D341Med (cell line): ENCODE measurements at places on chromosomes 5 and 9.
A peak's percentile ranks its signal among the peaks of the same experiment; 100 is the strongest.

- no peak for DNase-seq
Observed at GRCh38 chr5:52808316-52808901, 20.7 kb downstream of the ITGA1 start.

DNA sequence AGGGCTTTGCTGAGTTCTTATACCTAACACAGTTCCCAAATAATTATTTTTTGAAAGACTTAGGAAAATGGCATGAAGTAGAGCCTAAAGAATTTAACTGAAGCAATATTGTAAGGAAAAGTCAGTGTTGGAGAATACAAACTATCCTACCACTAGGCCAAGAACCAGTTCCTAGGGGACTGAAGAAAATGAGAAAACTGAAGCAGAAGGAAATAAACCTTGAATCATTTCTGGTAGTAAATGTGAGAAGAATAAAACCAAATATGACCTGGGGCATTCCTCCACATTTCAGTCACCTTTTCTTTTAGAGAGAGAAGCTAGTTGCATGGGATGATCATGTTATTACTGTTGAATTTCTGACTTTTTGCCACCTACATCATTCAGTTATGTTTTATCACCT lies 1393.9 kb upstream of the C9orf72 start:
- DNase-seq, result no peak

DNA sequence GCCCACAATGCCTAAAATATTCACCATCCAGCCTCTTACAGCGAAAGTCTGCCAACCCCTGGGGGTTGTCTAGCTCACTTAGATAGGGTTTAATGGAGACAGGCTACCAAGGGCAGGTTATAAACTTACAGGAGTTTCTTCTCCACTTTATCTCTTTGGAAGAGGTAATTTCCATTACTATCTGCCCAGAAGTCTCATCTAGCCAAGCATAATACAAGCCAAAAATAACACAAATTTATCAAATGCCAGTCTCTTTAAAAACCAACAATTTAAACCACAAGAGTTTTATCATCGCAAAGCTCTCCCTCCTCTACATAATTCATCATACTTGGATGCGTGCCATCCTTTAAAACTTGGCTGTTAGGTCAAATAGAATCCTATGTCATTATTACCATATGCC lies 6.2 kb downstream of the RBM22 start:
- DNase-seq, result no peak

DNA sequence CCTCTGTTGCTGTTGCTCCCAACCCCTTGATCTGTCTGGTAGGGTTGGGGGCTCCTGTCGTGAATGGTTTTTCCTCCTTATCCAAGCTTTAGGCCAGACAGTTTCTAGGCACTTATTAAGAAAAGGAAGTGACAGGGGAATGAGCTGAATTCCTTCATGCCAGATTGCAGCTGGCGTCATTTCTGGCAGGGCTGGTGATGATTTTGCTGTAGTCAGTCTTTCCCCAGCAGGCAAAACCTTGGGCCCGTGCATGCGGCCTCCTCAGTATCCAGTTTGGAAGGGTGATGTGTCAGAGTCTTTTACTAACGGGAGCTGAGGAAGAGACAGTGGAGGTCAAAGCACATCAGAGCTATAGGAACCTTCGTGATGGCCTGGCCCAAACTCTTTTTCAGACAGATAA lies 58.8 kb downstream of the COL27A1 start:
- no peak for DNase-seq

DNA sequence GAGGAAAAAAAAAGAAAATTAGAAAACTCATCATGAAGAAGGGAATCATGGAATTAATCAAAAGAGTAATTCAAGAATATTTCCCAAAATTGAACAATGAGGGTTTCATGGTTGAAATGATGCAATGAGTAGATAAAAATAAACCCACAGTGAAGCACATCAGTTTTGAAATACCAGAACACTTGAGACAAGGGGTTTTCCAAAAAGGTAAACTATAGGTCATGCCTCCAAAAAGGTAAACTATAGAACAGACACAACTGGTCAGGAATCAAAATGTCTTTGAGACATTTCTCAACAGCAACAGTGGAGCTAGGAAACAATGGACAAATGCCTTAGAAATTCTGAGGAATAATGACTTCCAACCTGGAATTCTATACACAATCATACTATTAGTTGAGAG lies 60.2 kb upstream of the PCSK5 start:
- DNase-seq, result no peak

DNA sequence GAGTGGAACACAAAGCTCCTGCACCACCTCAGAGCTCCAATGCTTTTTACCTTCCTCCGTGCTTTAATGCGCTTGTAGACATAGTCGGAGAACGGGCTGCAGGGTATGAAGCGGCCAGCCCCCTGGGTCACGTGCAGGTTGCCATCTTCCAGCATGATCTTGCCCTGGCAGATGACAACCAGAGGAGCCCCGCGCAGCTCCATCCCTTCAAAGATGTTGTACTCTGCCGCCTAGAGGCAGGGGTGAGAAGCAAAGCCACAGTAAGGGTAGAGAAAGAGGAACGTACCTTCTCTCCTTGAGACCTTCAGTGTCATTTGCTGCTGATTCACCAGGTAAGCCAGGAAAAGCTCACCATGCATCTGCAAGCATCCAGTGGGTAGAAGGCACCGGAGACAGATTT lies 112.3 kb downstream of the DPYSL3 start:
- DNase-seq, result no peak

GRCh38 chr5:16853518-16853917 lies 82.6 kb downstream of the MYO10 start:
- peak; percentile 33 for DNase-seq

GRCh38 chr9:78252616-78253015 lies 16.7 kb downstream of the CEP78 start:
- DNase-seq, result no peak

DNA sequence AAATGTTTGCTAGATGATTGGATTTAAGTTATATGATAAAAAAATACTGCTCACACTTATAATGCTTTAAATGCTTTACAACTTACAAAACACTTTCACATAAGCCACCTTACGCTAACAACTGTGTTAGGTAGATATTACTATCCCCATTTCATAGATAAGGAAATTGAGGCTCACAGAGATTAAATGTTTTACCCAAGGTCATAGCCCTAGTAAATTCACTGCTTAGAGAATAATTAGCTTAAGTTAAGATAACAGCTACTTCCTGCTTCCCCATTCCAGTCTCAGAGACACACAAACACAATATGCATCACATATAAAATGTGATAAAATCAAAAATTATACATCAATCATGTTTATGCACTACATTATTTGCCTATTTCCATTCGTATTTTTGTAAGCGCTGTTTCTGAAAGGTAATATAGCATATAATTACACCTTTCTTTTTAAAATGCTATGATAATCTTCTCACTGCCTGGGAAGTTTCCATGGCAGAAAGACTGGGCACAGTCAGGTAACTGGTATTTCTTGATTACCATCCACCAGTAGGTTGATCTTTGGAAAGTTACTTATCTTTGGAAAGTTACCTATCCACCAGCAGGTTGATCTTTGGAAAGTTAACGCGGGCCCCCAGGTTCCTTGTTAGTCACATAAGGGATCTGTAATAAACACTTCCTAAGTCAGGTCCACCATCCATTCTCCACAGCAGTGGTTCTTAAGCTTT lies 101.1 kb downstream of the NFIB start:
- no peak for DNase-seq

GRCh38 chr5:138544181-138545134 lies 1.4 kb upstream of the ETF1 start:
- no peak for DNase-seq

DNA sequence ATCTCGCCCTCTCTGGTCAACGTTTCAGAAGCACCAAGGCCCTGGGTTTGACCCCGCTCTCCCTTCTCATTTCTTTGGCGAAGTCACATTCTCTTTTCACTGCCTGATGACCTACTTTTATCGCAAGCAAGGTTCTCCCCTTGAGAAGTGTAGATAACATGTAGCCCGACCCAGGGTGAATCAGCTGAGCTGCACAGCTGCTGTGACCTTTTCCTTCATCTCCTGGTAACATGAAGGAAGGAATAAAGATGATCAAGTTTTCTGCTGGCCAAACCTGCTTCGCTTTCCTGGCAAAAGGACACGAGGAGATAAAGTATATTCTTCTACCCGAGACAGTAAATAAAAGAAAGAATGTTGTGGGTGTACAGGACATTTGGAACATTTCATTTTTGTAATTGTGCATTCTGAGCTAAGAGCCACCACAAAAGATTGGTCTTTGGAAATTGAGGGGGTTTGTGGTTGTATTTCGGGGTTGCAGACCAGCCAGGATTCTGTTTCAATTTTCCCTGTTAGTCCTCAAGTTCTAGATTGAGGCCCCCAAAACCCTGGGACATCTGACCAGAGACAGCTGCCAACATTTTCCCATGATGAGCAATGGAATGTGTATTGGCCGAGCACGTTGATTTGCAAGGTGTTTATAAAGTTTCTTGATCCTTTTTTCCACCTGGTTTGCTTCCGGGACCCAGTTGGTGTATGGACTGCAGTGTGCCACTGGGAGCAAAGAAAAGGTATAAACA lies 155.1 kb upstream of the ZNF462 start:
- no peak for DNase-seq

- no peak for DNase-seq
Observed at GRCh38 chr5:117889596-117889995, 1098.8 kb downstream of the DTWD2 start.

DNA sequence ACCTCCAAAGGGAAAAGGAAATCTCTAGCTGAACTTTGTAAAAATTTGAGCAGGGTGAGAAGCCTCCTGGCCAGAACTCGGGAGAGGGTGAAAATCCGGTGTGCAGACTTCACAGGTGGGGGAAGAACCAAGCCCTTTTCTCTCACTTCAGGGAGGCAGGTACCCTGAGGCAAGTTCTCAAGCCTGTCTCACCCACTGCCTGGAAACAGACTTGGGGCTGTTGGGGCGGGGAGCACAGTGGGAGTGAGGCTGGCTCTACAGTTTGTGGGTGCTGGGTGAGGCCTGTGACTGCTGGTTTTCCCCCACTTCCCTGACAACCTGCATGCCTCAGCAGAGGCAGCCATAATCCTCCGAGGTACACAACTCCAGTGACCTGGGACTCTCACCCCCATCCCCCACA lies 187.1 kb downstream of the KIF4B start:
- DNase-seq, result no peak

DNA sequence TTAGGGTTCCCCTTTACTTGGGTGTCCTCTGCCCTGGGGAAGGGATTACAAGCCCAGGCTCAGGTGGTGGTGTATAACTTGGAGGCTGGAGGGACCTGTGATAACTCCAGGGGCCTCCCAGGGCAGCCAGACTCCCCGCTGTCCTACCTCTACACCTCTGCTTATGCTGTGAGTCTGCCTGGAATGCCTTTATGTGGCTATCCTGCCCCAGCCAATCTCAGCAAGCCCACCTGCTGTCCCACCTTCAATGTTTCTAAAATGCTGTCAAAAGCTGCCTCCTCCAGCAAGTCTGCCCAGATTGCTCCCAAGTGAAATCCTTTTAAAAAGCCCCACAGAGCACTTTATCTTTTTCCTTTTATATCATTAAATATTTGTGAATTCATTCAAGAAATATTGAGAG lies 39.3 kb downstream of the DAB2IP start:
- DNase-seq, result no peak

GRCh38 chr9:106675780-106676179 lies 187.2 kb upstream of the ZNF462 start:
- DNase-seq, result no peak

DNA sequence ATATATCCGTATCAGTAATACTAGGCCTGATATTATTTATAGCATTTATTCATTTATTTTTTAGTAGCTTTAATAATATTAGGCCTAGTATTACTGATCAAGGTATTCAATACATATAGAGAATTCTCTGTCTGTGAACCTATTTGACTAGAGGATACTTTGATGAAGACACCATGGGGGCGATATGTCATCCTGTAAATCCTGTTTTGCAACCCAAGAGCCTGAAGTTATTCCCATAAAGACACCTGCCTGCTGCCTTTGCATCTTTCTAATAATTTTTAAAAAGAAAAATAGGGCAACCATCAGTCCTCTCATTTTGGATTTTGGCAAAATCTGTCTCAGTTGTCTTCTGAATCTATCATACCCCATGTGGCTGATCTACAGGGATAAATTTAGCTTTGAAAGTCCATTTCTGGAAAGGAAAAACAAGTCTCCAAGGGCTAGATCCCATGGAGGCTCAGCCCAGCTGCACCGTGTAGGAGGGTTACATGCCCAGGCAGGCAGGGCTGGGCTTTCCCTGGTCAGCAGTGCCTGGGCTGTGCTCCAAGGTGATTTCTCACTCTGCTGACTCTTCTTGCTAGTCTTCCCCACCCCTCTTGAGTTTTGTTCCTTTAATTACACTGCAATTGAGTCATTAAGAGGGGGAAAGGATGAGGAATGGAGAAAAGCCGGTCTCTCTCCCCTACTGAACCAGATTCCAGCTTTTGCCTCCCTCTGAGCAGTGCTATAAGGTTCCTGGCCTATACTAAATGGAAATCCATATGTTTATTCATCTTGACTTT lies 169.0 kb downstream of the TRIM32 start:
- no peak for DNase-seq

GRCh38 chr9:114166614-114167572 lies 11.6 kb downstream of the COL27A1 start:
- no peak for DNase-seq
